ENCODE measurements at places on chromosomes 5 and 9. TPM values are rescaled to one million over a fixed set of nuclear protein-coding genes. Genes with fewer than 3 reads are reported as not detected.

Gene OR1Q1
- not detected for total RNA-seq

Gene KCNV2
- total RNA-seq: not detected

Gene KLF4
- 5.4 TPM for total RNA-seq

- no peak for DNase-seq
These were observed 38.9 kb downstream of the SERINC5 start for GRCh38 chr5:80216753-80217596.

- no peak for DNase-seq
These were observed 52.6 kb downstream of the ALDH7A1 start for GRCh38 chr5:126542441-126542840.

GRCh38 chr5:12614608-12615007 is 710.4 kb upstream of the CTNND2 start:
- DNase-seq: no peak

Gene FSD1L
- 0.24 TPM for total RNA-seq

GRCh38 chr5:136772491-136772890 is 407.1 kb upstream of the TRPC7 start:
- no peak for DNase-seq

- no peak for DNase-seq
These were observed 15.7 kb downstream of the NUP155 start for GRCh38 chr5:37355161-37355560.

DNA sequence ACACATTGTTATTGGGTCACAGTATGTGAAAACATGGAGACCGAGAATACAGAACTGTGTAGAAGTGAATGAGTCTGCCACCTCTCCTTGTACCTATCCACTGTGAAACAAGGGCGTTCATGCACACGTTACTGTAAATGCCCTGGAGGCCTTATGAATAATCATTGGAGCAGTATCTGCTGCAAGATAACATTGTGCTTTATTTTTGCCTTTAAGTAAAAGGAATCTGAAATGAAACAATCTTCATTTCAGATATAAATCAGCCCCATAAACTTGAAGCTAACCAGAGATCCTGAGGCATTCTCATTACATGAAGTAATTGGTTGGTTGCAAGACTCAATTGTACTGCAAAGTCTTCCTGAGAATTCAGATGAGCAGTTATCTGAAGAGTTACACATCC is 419.6 kb downstream of the KDM4C start:
- DNase-seq: no peak

DNA sequence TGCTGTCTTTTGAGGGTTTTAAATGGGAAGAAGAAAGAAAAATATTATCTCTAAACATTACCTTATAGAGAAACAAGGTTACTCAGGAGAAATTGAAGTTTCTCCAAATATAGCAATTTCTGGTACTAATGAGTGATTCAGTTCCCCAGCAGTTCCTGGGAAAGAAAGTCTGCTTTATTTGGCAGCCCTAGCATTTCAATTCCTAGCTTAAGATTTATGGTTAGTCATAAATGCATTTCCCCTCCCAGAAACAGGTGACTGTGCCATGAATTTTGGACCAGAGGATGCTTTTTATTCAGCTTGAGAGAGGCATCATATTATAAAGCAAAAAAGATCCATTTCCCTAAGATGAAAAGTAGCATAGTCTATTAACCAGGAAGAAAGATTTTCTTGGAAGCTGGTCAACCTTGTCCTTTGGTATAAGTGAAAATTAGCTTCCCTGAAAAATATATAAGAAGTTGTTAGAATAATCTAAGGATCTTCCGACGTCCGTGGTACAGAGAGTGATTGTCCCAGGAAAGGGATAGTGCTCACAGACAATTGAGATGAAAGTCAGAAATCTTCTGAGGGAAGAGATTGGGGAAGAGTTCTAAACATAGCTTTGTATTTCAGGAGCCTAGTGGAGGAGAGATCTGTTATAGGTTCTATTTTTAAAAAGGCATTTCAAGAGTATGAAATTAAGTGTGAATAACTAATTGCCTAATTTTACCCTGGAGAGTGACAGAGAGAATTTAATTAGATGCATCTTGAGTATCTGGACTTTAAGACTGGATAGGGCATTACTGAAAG is 164.9 kb downstream of the ESM1 start:
- DNase-seq: no peak

DNA sequence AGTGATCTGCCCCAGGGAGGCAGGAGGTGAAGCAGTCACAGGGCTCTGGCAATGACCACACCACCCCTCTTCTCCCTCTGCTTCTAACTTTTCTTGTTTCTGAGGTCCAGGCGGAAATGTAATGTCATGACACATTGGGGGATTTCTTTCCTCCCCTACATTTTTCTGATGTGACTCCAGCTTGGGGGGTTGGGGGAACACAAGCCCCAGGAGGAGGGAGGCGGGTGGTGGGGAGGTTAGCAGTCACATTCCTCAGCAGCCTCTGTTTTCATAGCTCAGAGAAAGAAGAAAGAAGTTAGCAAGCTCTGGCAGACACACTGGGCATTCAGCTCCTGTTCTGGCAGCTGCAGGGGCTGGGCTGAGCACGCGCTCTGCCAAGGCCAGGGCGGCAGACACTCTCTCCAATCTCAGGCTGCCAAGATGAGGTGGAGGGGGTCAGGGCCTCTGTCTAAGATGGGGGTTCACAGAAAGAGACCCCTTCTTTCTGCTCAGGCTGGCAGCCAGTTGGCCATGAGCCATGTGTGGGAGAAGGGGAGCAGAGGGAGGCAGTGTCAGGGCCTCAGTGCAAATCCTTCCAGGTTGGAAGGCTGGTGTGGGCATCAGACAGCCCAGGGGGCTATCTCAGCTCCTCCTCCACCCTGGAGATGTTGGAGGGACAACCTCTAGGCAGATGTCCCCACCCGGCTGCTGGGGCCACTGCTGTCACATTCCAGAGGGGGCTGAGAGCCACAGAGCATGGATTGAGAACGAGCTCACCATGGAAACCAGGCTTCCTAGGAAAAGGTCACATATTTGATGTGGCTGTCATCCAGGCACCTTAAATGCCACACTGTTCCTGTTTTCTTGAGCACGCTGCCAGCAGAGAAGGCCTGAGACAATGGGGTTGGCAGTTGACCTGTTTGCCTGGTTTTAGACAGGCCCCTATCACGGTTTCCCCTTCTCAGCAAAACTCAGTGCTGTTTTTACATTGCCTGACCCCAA is 20.1 kb upstream of the PFDN1 start:
- DNase-seq: no peak

DNA sequence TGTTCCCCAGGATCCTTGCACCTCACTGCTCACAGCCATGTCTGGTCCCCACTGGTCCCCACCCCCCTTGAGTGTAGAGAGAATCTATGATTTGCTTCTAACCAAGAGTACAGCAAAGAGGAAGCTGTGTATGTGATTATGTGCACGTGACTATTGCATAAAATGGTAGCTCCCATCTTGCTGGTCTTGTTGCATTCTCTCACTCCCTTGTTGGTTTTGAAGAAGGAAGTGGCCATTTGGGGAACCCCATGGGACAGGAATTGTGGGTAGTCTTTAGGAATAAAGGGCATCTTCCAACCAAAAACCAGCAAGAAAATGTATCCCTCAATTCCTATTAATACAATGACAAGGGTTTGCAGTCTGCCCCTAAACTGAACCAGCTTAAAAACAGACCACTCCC is 5.2 kb upstream of the FCN2 start:
- no peak for DNase-seq

Measured in CD8-positive, alpha-beta T cell (primary cell).